ENCODE measurements at places on chromosomes 1 and 21.

- no peak for DNase-seq
Observed at GRCh38 chr1:213564215-213564659, 423.5 kb upstream of the PROX1 start.

- peak; percentile 79 for DNase-seq
Observed at GRCh38 chr1:37793773-37794371, at the start of gene MANEAL. MANEAL (plus strand) TSS chr1:37793847; CDS start chr1:37794183, 336 bp downstream.

- no peak for DNase-seq
Observed at GRCh38 chr1:155012776-155013602, 10.4 kb downstream of the ZBTB7B start.

DNA sequence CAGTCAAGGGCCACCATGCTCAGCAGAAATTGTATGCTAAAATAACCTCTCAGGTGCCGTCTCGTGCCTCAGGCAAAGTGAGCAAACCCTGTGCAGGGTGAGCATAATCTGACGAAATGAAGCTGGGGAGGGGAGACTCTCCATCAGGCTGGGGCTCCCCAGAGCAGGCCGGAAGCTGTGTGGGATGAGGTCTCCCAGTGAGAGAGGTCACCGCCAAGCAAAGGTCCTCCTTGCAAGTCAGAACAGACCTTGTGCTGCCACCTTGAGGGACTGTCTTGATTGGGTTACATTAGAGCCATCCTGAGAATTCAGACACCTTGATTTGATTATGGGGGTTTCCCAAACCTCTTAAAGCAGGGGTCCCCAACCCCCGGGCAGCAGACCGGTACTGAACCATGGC lies 64.2 kb downstream of the ZNF684 start:
- DNase-seq = no peak

GRCh38 chr1:184210862-184211261 lies 159.3 kb downstream of the TSEN15 start:
- DNase-seq = no peak

- DNase-seq = no peak
Observed at GRCh38 chr1:236391008-236391407, 3.1 kb upstream of the EDARADD start.

GRCh38 chr1:159187033-159187432 lies 15.6 kb downstream of the CADM3 start:
- no peak for DNase-seq

- no peak for DNase-seq
Observed at GRCh38 chr21:34223376-34223775, 140.4 kb upstream of the KCNE2 start.

DNA sequence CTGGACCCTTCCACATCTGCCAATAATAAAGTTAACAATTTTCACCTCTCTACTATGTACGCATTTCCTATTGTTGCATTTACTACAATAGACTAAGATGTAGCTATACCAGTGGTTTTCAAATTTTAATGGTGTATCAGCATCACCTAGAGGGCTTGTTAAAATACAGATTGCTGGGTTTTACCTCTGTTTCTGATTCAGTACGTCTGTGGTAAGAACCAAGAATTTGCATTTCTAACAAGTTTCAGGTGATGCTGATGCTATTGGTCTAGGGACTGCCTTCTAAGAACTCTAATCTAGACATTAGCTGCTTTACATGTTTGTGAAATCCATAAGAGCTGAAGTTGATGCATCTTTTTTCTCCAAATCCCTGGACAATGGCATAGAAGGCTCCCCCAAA lies 59.7 kb downstream of the ERICH3 start:
- no peak for DNase-seq

GRCh38 chr1:156371553-156372264 lies 2.7 kb downstream of the RHBG start:
- DNase-seq = peak; percentile 76

- no peak for DNase-seq
Observed at GRCh38 chr1:77095236-77095635, 124.0 kb downstream of the PIGK start.

DNA sequence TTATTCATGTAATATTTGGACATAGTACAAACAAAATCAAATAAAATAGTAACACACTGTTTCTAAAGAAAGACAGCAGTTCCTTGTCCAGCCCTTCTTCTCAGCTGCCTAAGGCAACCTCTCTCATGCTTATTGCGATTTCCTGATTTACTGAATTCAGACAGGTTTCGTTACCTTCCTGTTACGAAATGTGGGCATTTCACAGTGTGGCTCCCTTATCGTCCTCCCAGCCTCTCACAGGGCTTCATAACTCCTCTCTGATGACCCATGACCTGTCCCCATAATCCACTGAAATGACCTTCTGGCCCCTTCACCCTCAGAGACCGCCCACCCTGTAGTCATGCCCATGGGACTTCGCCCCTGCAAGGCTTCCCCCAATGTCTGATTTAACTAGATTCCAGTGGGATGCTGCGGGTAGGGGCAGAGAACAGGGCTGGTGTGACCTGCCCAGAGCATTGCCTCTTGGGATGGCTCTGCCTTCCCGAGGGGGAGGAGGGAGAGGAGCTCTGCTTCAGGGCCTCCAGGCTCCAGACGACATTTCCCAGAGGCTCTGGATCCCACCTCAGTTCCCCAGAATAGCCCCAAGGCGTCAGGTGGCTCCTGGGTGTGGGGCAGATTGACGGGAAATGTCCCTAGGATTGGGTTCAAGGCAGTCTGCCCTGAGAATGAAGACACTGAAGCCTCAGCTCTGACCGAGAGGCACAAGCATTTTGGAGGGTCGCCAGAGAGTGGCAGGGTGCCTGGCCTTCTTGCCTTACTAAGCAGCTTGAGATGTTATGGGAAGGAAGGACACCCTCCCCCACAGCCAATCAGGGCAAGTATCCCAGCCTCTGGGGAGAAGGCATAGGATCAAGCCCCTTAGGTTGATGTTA lies 20.6 kb downstream of the PADI2 start:
- DNase-seq = no peak

DNA sequence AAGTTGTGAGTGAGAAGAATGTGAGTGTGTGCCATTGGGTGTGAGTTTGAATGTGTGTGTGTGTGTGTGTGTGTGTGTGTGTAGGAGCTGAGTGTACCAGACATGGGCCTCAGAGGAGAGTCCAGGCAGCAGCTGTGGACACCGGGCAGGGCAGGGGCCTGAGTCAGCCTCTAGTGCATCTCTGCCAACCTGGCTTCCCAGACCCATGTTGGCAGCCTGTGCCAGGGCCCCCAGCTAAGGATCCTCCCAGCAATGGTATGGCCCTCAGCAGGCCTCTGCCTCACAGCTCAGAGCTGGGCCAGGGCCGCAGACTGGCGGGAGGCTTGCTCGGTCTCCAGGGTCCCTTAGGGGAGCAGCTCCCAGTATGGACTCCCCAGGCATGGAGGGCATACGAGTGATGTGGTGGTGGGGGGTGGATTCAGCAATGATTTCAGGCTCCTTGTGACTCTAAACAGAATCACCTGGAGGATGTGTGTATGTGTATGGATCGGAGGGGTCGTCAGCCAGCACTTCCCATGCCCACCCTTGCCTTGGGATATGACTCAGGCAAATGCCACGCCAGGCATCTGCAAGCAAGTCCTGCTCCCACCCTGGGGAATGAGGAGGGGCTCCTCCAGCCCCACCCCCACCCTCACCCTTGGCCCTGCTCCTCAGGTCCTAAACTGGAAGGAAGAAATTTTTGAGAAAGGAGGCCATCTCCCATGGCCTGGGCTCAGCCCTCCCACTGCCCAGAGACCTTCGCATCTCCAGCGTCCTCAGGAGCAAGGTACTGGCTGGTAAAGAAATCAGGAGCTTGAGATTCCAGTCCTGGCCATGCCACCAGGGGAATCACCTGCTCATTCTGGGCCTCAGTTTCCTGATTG lies 1.8 kb upstream of the FOXO6 start:
- peak; percentile 85 for DNase-seq

GRCh38 chr21:19993268-19993667 lies 1004.9 kb upstream of the NCAM2 start:
- no peak for DNase-seq

GRCh38 chr21:43376478-43376882 lies 50.5 kb downstream of the SIK1 start:
- DNase-seq = no peak

DNA sequence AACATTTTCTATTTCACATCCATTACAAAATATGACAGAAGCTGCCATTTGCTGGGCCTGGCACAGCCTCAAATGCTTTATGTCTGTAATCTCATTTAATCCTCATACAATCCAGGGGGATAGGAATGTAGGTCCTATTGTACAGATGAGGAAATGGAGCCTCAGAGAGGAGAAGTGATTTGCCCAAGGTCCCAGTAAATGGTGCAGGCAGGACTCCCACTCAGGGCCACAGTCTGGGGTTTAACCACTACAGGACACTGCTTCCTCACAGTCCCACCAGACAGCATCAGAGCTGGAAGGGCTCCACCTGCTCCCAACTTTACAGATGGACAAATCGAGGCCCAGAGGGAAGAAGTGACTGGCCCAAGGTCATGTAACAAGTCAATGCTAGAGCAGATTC lies 20.6 kb upstream of the RNF19B start:
- no peak for DNase-seq

- no peak for DNase-seq
Observed at GRCh38 chr1:56069824-56070223, 509.5 kb downstream of the PLPP3 start.

DNA sequence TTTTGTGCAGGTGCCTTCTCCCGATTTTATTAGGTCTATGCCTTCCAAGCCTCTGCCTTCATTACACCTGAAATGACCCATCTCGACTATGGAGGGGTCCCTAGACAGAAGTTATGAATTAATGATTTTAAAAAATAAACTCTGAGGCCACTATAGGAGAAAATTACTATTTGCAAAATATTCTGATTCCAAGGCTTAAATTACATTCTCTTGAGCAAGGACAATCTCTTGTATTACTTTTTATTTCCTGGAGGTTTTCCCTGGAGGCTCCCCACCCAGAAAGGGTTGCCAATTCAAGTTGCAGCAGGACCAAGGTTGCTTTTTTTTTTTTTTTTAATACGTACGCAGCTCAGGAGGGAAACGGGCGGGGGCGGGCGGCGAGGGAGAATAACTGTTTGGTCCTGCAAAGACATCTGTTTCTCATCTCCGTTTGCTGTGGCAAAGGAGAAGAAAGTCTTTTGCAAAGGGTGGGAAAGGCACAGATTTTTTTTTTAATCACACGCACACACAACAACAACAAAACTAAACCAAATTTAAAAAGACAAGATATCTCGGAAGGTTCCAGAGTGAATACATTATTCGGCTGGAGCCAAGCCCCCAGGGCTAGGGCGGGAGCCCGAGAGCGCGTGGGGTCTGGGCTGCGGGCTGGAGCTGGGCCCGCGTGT lies 618 bp upstream of the SERTAD4 start:
- DNase-seq = peak; percentile 60

DNA sequence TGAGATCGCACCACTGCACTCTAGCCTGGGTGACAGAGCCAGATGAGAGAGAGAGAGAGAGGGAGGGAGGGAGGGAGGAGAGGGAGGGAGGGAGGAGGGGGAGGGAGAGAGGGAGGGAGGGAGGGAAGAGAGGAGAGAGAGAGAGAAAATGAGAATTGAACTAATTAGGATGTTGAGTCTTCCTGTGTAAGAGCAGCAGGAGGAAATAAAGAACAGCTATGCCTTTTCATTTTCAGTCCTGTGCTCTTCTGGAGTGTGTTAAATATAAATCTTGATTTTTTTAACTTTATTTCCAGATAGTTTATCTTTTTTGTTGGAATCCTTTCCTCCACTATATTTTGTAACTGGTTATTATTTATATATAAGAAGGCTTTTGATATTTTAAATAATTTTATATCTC lies 27.1 kb downstream of the DNTTIP2 start:
- DNase-seq = no peak

- no peak for DNase-seq
Observed at GRCh38 chr1:26686795-26687194, 9.0 kb upstream of the ARID1A start.

DNA sequence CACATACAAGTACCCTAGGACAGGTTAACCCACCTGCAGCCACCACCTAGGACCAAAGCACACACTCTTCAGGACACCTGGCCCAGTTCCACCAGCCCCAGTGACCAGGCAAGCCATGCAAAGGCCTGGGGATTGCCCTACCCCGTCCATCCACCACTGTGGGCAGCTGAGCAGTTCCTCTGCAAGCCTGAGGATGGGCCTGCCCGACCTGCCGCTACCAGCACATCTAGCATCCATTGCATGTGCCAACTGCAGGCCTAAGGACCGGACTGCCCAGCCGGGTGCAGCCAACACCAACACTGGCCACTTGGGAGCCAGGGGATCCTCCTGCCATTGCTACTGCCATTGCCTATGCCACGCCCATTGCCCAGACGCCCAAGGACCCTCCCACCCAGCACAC lies 558.3 kb downstream of the SMYD3 start:
- no peak for DNase-seq

DNA sequence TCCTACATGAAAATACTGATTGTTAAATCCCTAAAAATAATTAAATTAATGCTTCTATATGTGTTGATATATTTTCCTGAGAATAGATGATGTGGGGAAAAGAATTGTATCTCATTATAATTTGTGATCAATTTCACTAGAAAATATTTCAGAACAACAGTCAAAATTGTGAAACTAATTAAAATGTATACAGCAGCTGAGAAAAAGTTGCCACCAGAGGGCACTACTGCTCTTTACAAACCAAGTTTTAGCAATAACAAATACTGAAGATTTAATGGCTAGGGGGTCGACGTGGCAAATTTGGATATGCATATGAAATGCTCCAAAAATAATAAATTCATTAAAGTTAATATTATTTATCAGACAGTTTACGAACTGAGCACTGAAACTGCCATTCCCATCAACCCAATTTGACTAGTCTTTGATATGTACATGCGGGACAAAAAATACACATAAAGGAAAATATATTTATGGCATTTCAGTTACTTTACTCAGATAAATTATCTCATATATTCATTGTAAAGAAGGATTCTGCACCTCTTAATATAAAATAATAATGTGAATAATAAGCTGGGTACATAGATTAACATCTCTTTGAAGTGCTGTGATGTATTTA lies 96.3 kb upstream of the TMPRSS15 start:
- DNase-seq = no peak

DNA sequence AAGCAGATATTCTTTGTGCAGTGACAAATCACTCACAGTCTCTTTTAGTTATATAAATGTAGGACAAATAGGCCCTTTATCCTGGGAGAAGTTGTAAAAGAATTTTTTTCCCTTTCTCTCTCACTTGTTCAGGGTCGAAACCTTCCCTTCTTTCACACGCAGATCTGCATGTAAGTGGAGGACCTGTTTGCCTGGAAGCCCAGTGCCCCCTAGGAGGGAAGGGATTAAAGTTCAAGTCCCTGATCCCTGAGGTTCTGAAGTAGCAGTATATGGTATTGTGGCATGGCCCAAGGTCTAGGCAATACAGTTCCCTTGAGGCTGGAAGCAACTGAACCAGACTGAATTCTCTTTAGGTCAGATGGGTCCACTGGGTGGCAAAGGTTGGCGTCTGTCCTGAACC lies 48.6 kb upstream of the PTGFRN start:
- DNase-seq = no peak

Measured in islet precursor cell (in vitro differentiated cells).